Fibroblast of the aortic adventitia (primary cell): ENCODE measurements at places on chromosomes 3 and 15.

DNA sequence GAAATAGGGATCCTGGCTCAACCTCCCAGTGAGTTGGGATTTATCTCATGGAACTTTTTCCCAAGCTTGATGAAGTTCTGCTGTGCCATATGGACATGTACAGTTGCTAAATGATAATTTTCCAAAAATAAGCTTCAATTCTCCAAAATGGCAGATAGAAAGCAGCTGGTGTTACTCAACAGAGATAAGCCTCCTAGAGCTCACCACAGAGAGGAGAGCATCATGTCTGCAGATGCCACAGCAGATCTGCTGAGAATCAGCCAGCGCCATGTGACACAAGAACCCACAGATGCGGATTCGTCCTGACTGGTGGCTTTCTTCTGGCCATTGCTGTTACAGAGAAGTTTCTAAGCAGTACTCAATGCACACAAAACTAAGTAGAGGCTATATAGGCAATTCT, 50.6 kb downstream of the AGTR1 start:
- peak; percentile 20 for DNase-seq

DNA sequence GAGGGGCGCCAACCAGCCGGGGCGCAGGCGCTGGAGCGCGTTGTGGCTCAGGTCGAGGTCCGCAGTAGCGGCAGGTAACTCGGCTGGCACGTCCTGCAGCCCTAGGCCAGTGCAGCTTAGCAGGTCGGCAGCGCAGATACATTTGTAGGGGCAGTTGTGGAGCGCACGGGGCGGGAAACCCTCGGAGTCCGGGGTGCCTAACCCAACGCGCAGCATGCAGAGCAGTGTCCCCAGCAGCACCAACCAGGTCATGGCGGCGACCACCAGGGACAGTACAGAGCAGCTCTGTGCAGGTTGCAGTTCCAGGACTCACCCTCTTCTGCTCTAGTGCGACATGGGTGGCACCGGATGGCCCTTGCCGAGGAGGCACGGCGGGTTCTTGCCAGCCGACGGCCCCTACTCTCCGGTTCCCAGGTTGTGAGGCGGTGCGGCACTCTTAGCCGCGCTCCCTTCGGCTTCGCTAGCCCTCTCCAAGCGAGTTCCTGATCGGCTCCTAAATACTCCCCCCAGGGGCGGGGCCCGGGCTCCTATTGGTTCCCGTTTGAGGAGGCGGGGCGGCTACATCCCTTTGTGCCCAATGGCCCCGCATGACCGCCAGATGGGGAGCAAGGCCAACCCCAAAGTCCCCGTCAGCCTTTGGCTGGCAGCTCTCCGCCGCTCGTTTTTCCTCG, at the start of gene AMIGO3:
Gene AMIGO3, minus strand, starts transcription at position 471 of the 671 bp plus-strand sequence. Its CDS starts 219 bp downstream, at position 252.
- DNase-seq = peak; percentile 89

GRCh38 chr15:78000091-78000926, 77.2 kb downstream of the TBC1D2B start:
- peak; percentile 33 for DNase-seq

GRCh38 chr15:99247062-99247461, 2.3 kb downstream of the TTC23 start:
- no peak for DNase-seq

DNA sequence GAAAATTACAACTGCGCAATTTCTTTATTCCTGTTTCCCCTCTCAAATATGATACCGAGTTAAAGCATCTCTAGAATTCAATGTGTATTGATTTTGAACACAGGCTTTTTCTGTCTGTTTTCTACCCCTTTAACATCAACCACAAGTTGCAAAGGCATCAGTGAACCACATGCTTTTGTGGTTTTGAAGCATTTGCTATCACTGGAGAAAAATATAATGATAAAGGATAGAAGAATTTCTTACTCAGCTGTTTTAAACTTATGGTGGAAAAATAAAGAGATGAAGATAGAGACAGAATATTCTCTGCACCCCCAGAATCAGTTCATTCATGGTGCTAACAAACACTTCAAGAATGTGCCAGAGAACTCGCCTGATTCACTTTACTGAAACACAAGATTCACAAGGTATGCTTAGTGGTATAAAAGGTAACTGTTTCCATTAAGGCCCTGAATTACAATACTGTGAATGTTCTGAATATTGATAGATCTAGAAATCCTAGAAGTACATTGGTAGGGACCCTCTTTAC, 9.5 kb upstream of the DPPA4 start:
- no peak for DNase-seq

DNA sequence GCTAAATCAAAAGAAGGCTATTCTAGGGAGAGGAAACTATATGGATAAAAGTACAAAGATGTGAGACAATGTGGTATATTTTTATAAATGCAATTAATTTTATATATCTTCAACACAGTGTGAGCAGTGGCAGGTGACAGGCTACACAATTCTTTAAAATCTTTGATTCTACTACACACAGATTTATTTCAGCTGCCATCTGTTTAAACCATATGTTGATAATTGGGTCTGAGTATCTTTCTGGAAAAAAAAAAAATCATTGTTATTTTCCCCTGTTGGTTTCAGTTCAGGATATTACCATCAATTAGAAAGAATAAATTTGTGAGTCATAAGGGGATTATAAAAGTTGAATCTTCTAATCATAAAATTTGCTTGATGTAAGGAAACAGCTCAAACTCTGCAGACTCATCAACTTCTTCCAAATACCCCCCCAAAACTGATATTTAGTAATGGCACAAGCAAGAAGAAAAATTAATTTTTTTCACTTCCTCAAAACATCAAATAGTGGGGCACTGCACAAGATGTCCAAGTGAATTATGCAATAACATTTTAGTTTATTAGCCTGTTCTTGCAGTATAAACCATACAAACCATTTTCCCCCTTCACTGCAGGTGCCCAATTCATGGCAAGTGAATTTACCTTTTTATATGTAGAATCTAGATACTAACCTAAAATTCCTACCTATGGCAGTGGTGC, 12.0 kb downstream of the PIERCE2 start:
- DNase-seq = no peak
